ENCODE measurements at places on chromosomes 5 and 9. TPM values are rescaled to one million over a fixed set of nuclear protein-coding genes. Genes with fewer than 3 reads are reported as not detected.

Gene PCDHGA2
- total RNA-seq, result 13.0 TPM

Gene PCDHGB4
- 10.9 TPM for total RNA-seq

Gene PRLR
- 0.26 TPM for total RNA-seq

Gene RETREG1
- total RNA-seq, result 252 TPM

Gene RLN2
- total RNA-seq, result 0.49 TPM

Gene PCDHB13
- total RNA-seq, result 5.2 TPM

Gene N4BP3
- 1.5 TPM for total RNA-seq

Gene MYOT
- total RNA-seq, result 16.9 TPM

Gene ANKRD55
- total RNA-seq, result not detected

Gene CDKN2A
- total RNA-seq, result 1.9 TPM

Gene ABLIM3
- 111 TPM for total RNA-seq

Gene FLT4
- total RNA-seq, result 9.3 TPM

Gene SLC6A7
- not detected for total RNA-seq

Gene CAMSAP1
- total RNA-seq, result 24.5 TPM

Gene PCDHA8
- total RNA-seq, result not detected

Gene IFNK
- total RNA-seq, result not detected

Gene TBC1D9B
- 34.2 TPM for total RNA-seq

Gene IL4
- total RNA-seq, result not detected

Gene FKTN
- total RNA-seq, result 12.7 TPM

Gene RUSC2
- total RNA-seq, result 26.1 TPM
